Calu3 (cell line): ENCODE measurements at places on chromosomes 13 and 19. TPM values are rescaled to one million over a fixed set of nuclear protein-coding genes. Genes with fewer than 3 reads are reported as not detected.

DNA sequence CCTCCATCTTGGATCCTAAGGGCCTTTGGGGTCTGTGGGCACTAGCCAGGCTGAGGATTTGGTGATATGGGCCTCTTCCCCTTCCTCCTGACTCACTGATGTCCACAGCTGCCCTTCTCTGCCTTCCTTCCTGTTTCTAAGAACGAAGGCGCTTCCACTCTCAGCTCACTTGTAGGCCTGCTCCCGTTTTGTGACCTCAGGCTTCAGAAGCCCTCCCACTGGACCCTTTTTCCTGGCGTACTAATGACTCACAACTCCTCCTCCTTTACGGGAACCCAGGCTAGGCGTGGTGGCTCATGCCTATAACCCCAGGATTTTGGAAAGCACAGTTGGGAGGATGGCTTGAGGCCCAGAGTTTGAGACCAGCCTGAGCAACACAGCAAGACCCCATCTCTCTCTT is 55.6 kb downstream of the TMED1 start:
- DNase-seq = no peak

Gene MAB21L1
- not detected in 2 replicates for total RNA-seq

Gene MED4
- 28.5 and 31.9 TPM in 2 replicates for total RNA-seq

- no peak for DNase-seq
Measured at GRCh38 chr19:10643172-10643967, 10.8 kb upstream of the ILF3 start.

GRCh38 chr19:47469719-47470118 is 2.0 kb downstream of the SLC8A2 start:
- DNase-seq = no peak

DNA sequence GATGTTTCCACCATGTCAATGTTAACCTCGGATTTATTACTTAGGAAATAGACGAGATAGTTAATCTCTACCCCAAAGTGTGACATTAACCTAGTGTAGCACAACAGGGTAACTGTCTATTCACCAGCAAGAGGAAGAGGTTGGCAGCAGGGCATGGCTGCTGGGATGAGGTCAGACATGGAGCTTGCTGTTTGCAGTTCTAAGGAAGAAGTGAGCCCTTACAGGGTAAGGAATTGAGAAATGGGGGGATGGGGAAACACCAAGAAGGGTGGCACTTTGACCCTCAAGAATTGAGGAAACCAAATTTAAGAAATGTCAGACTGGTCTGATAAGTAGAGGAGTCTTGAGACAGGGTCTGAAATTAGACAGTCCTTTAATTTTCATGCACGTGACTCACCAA is 62.4 kb downstream of the MBD3L2B start:
- DNase-seq = no peak

Gene JAK3
- total RNA-seq = not detected in 2 replicates

- no peak for DNase-seq
Measured at GRCh38 chr19:5974721-5975387, 3.1 kb downstream of the RANBP3 start.

- DNase-seq = no peak
Measured at GRCh38 chr13:99886706-99887105, 84.9 kb downstream of the ZIC5 start.

- DNase-seq = no peak
Measured at GRCh38 chr13:72617951-72618350, 109.5 kb downstream of the MZT1 start.

- DNase-seq = no peak
Measured at GRCh38 chr19:48419158-48419920, 25.9 kb downstream of the GRIN2D start.

Gene ZNF728
- not detected in 2 replicates for total RNA-seq

DNA sequence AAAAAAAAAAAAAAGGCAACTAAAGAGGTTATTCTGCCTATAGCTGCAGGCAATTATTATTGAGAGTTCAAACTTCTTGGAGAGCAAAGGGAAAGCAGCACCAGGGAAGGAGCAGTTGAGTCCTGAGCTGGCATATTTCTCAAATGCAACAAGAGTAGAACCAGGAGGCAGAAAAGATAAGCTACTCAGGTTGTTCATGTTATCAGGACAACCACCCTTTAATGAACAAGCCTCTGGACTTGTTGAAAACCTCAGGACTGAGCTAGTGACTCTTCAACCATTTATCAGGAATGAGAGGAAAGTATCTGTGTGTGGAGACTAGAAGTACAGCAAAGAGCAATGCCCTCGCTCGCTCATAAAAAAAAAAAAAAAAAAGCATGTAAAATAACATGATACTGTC is 183.0 kb downstream of the KCTD12 start:
- no peak for DNase-seq

DNA sequence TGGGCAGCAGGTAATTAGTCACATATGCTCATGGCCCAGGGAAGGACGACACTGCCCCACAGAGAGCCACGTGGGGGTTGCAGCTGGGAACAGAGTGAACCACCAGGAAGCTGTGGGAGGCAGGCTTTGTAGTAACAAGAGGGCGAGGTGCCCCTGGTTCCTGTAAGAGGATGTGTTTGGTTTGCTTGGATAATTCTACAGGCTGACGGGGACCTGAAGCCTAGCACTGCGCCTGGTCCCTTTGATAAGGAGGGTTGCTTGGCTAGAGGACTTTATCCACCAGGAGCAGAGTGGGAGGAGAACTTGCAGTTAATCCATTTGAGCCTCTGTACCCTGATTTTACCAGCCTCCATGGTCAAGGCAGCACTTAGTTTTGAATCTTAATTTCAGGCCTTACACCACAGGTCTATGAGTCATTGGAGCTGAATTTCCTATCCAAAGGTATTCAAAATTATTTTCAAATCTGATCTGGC is 67.4 kb upstream of the CLDN10 start:
- DNase-seq = no peak
